ENCODE measurements at places on chromosomes 11 and 22.

GRCh38 chr11:116052603-116053547 lies 548.7 kb upstream of the CADM1 start:
- no peak for DNase-seq

DNA sequence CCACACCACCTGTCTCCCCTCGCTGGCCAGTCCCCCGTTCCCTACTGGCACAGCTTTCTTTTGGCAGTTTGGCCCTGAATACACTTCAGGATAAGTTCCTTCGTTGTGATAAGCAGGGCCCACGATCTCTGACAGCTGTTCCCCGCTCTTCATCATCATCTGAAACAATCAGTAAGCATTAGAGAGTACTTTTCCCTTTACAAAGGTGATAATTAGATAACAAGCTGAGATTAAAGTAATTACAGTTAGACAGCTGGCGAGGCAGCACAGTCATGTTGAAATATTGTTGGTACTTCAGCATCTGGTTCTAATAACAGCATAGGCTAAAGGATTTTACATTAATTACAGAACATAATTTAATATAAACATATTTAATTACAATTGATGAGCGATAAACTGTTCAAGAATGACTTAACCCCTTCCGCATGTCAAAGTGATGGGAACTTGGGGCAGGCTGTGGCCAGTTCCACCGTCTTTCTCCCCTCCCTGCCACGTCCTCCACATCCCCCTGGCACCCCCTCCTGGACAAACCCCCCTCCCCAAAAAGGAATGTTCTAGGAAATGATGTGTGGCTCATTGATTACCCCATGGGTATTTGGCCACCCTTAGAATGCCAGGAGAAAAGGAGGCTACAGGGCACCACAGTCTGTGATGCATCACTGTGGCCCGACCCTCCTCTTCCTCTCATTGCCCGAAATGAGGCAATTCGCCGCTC lies 134.9 kb downstream of the RCN1 start:
- DNase-seq: no peak

DNA sequence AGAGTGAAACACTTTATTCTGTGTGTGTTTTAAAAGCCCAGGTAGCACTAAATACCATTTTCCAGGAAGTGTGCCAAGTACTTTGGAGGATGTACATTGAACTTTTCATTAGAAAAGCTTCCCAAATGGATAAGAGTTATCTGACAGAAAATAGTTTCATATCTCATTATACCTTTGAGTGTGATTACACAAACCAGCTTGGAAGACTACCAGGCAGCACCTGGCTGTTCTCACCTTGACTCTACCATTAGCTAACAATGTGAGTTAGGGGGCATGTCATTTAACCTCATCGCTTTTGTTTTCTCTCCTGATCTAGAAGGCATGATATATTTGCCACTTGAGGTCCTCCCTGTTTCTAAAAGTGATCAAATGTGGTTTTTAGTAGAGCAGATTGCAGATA lies 50.2 kb downstream of the GRM5 start:
- no peak for DNase-seq

DNA sequence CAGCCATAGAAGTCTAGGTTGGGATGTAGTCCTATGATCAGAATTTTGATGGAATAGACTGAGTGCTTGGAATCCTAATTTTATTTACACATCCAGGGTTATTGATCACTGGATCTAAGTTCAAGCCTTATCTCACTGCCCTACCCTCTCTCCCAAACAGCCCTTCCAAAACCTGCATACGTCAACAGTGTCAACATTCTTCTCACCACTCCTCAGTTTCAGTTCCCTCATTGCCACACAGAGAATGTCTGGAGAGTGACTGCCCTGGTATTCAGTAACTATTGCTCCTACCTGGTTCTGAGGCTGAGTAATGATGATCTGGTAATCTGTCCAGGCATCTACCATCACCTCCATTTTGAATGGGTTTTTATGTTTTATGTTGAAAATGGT lies 60.0 kb downstream of the GLYATL1 start:
- no peak for DNase-seq

DNA sequence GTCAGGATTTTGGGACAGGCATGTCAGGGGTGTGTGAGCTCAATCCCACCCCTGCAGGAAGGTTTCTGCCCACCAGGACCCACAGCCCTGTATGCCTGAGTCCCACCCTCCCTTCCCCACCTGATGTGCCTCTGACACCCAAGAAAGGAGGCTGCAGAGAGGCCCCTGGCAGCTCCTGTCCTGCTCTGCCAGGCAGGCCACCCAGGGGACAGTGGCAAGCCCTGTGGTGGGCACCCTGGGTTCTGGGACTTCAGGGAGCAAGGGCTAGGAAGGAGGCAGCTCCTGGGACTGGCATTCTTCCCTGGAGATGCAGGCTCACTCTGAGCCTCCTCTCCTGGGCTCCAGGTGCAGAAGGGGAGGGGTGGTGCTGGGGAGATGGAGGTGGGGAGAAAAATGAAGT lies 234.5 kb upstream of the B3GAT1 start:
- DNase-seq: no peak

DNA sequence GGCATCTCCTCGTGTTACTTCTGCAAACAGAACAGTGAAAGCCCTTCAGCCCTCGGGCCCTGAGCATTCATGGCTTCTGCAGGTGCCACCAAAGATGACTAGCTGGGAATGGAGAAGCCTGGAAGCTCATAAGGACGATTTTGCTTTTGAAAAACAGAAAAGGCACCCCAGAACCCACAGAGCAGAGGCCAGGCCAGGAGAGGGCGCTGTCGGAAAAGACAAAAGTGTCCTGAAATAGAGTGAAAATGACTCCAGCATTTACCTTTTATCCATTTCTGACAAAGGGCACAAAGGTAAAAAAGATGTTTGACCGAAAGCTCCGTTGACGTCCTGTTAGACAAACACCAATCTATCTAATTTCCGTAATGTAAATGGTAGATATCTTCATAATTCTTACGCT lies 37.6 kb downstream of the ZNF195 start:
- peak; percentile 79 for DNase-seq

- DNase-seq: no peak
Observed at GRCh38 chr22:48478124-48478523, 1349.5 kb downstream of the BRD1 start.

DNA sequence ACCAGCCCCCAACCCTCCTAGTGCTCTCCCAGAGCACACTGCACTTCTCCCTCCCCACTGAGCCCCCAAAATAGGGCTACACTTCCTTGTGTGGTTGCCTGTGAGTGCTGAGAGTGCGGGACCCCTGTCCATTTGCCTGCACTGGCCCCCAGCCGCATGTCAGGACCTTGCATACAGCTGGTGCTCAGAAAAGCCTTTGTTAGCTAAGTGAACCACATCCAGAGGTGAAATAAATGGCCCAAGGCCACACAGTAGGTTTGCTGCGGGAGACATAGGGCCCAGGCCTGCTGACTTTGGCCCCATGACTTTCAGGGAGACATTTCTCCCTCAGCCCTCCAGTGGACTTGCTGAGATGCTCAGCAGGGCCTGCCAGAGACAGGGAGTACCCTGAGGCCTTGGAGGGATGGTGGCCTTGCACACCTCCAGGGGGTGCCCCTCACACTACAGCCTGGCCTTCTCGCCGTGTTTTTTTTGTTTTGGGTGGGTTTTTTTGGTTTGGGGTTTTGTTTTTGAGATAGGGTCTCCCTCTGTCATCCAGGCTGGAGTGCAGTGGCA lies 10.2 kb downstream of the SSTR3 start:
- no peak for DNase-seq

- no peak for DNase-seq
Observed at GRCh38 chr22:30373331-30374325, 13.6 kb downstream of the RNF215 start.

DNA sequence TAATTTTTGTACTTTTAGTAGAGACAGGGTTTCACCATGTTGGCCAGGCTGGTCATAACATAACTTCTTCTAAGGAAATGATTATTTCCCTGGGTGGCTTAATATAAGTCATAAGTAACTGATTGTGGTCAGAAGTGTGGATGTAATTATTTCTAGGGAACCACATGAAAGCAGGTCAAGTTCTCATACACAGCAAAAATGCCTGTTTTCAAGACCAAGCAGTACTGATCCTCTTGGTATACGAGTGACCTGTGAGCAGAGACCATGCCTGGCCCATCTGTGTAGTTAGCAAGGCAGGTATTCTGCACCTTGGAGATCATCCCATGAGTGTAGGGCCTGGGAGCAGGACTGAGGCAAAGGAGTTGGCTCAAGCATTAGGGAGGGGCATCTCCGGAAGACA lies 32.5 kb upstream of the NUCB2 start:
- DNase-seq: no peak

DNA sequence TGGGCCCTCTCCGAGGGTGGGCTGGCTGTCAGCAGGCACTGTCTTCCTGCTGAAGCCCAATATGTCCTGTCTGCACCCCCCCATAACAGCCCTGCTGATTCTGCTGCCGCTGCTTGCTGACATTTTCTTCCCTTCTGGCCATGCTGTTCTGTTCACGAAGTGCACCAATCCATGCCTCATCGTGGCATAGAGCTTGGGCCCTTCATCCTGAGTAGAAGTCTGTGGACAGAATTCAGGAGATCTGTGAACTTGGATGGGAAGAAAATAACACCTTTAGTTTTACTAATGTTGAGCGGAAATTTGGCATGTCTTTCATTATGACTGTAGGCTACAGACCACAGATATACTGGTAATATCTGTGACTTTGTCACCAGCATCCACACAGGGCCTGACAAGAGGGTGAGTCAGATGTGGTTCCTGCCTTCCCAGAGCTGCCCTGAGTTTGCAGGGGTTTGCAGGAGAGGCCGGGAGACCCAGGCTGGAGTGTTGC lies 14.1 kb upstream of the KIAA0930 start:
- peak; percentile 64 for DNase-seq

- DNase-seq: no peak
Observed at GRCh38 chr11:121958323-121958970, 157.6 kb downstream of the BLID start.

- no peak for DNase-seq
Observed at GRCh38 chr11:126863294-126863997, 137.1 kb downstream of the KIRREL3 start.

DNA sequence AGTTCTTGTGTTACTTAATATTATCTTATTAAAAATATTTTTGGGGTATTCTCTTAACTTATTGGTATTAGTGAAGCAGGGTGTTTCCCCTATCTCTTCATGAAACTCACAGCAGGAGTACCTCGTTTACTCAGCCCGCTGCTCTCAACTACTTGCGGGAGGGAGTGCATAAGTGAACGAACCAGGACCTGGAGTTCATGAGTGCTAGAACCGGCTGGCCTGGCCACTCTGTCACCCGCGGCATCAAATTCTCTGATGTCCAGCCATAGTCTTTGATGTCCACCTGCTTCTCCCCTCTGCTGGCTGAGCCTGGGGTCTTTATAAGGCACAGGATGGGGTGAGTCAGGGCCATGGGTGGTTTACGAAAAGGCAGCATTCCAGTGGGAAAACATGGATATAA lies 216.7 kb upstream of the ANO5 start:
- DNase-seq: no peak

DNA sequence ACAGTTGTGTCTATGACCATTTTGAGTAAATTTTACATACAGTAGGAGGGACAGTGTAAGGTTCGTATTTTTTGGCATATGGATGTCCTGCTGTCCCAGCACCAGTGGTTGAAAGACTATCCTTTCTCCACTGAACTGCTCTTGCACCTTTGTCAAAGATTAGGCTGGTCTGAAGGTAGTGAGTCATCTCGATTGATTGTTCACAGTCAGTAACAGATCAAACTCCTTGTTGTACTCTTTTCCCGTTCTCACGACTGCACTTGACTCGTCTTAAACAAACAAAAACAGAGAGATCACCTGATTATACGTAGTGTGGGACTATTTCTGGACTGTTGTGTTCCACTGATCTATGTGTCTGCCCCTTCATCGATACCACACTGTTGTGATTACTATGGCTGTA lies 77.1 kb downstream of the DGCR2 start:
- DNase-seq: no peak

DNA sequence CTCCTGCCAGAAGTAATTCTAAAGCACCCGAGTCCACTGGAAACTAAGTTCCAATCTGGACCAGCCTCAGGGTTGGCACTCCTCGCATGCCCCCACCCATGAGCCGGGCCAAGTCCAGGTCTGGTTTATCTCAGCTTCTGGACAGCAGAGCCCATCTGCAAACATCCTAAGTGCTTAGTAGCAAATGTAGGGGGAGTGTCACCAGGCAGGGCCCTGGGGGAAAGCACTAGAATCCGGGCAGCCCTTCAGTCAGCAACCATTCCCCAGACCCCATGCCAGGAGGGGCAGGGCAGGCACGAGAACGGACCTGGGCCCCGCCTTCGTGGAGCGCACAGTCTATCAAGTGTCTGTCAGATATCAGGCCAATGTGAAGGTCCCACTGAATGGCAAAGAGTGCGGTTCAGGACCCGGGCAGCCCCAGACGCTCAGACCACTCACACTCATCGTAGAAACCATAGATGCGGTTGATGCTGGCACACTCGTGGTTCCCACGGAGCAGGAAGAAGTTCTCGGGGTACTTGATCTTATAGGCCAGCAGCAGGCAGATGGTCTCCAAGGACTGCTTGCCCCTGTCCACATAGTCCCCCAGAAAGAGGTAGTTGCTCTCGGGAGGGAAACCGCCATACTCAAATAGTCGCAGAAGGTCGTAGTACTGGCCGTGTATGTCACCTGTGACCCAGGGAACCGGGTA lies 1.3 kb downstream of the PPP1CA start:
- peak; percentile 54 for DNase-seq

GRCh38 chr11:108965306-108966001 lies 300.6 kb downstream of the DDX10 start:
- DNase-seq: no peak

DNA sequence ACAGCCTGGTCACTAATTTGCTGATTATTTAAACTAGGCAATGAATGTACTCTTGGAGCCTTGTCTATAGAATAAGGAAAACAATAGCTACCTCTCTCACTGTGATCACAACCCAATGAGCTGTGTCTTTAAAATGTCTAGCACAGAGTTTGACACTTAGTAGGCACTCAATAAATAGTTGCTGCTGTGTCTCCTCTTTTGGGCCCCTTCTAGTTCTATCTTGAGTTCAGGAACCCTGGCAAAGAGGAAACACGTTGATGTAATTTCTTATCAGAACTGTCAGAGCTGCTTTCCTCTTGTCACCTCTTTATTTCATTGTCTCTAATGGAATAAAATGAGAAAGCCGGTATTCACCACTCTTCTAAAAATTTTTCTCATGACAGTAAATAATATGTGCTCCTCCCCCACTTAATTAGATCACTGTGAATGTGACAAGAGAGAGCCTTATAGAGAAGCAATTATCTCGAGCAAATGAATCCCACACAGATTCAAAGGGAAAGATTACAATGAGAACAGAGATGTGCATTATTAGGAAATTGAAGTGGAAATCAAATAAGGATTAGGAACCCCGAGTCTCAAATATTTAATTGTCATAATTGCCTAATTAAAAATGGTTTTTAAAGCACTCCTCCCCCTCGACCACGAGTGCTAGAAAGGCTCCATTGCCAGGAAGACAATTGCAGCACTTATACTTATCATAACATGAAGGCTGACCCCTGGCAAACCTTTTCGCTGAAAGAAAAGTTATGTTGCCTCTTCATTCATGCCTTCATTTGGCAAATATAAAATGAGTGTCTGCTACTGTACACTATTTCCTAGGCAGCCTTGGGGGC lies 175.0 kb upstream of the BDNF start:
- DNase-seq: no peak
